ENCODE measurements at places on chromosomes 16 and 17. TPM values are rescaled to one million over a fixed set of nuclear protein-coding genes. Genes with fewer than 3 reads are reported as not detected.

DNA sequence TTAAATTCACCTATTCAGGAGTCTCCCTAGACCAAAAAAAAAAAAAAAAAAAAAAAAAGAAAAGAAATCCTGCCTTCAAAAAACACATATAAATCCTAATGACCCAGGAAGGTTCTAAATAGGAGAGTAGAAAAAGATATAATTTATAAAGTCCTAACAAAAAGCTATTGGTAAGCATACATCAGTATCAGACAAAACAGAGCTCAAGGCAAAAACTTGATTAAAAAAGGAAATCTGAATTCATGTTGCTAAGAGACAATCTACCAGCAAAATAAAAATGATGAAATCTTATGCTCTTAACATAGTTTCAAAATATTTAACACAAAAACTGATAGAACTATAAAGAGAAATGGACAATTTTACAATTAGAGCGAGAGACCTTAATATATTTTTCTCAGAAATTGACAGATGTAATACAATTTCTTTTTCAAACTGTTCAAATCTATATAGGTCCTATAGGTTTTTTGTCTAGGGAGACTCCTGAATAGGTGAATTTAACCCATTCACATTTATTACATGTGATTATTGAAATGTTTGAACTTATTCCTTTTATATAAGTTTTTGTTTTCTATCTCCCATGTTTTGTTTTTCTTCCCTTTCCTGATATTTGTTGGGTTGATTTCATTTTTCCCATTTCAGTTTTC, 57.0 kb downstream of the NT5M start:
- no peak for DNase-seq

DNA sequence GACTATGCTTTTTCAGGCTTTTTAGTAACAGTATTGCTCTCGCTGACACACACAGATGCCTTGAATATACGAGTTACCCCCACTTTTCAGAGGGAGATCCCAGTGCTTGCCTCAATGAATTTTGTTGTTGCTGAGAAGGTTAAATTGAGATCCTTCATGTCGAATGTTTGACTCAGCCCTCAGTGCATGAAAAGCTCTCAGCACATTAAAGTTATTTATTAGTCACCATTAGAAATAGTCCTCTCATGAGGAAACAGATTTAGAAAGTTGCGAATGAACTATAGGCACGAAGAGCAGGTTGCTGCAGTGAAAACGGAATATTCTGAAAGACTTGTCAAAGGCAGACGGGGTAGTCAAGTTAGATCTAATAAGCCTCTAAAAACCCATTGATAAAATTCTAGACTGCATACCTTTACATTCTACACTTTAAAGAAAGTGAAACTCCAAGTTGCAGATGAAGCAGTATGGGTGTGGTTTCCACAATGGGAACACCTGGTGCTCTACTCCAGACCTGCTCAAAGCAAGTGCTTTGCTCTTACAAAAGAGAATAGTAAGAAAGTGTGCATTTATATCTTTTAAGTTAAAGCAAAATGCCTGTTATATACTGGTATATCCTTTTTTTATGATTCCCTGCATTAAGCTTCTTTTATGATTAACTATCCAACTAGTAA, 238.1 kb downstream of the MAF start:
- no peak for DNase-seq

DNA sequence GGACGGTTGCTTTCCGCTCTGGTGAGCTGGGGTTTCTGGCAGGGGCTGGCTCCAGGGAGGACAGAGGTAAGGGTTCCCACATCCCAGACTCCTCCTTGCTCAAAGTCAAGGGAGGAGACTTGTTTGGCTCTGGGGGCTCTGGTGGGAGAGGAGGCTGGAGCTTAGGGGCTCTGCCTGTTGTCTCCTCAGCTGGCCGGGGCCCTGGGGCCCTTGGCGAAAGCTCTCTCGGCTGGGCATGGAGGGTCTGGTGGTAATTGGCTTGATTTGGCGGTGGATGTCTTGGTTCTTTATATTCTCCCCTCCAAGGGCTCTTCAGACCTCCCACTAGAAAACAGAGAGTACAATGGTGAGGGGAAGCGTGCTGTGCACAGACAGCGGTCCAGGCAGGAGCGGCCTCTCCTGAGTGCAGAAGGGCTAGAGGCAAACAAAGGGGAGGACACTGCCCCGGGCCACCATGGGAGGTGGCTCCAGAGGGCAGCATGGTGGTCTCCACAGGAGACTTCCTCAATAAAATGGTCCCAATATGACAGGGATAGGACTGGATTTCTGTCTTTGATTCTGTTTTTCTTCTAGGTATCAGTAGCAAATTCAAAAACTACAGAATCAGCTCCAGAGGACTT, 5.7 kb upstream of the SPATA32 start:
- DNase-seq: no peak

DNA sequence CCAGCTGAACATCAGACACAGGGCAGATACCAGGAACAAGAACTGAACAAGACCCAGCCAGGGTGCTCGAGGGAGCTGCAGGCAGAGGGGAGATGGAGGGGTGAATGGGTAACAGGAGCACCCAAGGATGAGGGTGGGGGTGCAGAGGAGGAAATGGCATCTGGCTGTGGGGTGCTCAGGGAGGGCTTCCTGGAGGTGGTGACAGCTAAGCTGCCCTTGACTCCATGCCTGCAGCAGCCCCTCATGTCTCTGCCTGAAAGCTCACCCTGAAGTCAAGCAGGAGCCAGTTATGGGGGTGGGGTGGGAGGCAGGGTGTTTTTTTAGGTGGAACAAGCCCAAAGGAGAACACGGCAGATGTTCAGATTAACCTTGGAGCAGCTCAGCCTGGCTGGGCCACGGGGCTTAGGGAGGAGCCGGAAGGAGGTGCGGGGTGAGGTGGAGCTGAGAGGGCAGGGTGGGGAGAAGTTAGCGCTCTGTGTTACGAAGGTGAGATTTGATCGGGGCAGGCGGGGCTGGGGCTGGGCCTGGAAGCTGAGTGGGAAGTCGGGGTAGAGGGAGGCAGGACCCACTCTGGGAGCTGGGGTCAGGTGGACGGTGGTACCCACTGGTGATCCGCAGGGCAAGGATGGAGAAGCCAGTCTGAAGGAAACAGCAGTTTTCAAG, 143.0 kb downstream of the ENGASE start:
- DNase-seq: no peak

- no peak for DNase-seq
Measured at GRCh38 chr17:8160224-8160577, 2.5 kb downstream of the VAMP2 start.

- DNase-seq: peak; percentile 64
Measured at GRCh38 chr17:28758411-28759121, 14.8 kb downstream of the TRAF4 start.

GRCh38 chr17:5364156-5364555, 55.3 kb downstream of the NUP88 start:
- DNase-seq: no peak

DNA sequence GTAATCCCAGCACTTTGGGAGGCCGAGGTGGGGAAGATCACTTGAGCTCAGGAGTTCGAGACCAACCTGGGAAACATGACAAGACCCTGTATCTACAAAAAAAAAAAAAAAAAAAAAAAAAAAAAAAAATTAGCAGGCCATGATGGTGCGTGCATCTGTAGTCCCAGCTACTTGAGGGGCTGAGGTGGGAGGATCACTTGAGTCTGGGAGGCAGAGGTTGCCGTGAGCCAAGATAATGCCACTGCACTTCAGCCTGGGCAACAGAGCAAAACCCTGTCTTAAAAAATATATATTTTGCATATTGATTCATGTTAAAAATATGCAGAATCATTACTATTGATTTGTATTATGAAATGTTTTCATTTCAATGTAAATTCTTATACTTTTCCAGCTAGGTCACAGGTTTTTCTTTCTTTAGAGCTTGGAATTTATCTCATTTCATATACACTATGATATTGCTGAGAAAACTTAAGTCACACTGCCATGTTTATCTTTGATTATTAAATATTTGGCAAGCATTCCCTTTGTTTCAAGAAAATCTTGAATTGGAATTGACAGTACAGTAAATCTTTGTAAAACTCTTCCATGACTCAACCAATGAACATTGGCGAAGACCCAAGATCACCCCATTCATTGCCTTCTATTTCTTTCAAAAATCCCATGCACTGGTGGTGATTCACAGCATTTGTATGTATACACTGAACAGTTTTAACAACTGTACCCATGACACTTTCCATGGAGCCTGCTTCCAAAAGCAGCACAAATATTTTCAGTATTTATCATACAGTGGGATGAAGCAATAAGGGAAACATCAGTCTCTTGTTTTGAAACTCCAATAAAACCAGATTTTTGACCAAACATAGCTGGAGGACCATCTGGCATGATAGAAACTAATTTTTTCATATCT, 83.5 kb upstream of the TNRC6A start:
- peak; percentile 67 for DNase-seq

DNA sequence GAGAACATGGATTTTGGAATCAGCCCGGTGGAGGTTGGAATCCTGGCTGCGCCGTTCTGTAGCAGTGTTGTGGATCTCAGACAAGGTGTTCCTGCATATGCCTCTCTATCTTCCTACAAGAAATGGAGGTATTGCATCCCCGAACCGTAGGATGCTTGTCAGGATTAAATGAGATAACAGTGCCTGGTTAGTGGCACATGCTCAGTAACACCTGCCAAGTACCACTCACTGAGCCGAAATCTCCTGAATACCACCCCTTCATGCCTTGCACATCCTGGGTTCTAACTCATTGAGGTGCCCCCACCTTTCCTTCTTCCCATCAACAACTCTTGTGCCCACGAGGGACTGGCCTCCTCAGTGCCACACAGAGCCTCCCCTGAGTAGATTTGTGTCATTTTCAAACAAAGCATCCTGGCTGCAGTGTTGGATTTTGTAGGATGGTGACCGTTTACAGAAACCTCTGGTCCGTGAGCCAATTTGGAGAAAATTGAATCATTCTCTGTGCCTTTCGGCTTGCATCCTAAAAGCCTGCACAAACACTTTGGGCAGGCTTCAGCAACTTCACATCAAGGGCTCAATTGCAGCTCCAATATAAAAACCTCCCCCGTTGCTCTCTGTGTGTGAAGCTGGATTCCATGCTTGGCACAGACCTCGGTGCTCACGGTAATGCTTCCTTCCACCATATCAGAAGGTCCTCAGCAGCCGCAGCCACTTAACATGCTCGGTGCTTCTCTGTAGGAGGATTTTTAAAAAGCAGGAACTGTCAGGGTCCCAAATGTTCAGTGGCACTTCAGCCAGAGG, 84.2 kb downstream of the WWOX start:
- DNase-seq: no peak

GRCh38 chr17:79557276-79558090, 53.4 kb downstream of the RBFOX3 start:
- peak; percentile 50 for DNase-seq

DNA sequence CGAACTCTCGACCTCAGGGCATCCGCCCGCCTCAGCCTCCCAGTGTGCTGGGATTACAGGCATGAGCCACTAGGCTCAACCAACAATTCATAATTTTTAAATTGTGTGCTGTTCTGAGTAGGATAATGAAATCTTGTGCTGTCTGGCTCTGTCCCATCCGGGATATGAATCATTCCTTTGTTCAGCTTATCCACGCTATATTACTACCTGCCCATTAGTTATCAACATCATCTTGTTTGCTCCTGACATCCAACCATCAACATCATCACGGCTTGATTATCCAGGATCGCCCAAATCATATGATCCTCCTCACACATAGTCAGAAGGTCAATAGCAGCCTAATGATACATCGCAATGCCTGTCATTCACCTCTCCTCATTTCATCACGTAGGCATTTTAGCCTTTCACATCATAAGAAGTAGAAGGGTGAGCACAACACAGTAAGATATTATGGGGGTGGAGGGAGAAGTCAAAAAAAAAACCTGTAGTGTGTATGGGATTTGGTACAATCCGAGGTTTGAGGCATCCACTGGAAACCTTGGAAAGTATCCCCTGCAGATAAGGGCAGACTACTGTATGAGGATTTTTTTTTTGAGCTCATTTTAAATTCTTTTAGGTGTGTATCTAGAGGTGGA, 77.0 kb upstream of the SIAH1 start:
- no peak for DNase-seq

DNA sequence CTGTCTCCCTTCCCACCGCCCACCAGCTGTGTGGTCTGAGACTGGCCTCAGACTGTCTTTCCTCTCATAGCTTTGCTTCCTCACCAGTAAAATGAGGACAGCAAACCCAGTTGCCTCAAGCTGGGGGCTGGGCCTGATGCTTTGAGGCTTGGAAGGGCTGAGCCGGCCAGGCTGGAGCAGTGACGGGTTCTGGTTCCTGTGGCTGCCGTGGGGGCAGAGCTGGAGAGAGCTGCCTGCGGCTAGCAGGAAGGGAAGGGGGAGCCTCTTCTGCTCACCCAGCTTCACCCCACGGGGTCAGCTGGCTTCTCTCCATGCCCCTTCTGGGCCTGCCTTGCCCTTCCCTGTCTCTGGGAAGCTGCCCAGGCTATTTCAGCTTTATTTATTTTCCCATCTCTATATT, 23.7 kb downstream of the LASP1 start:
- DNase-seq: no peak

Gene NMRAL1
- 29.4 TPM for polyA plus RNA-seq

Gene MGRN1
- polyA plus RNA-seq: 23.4 TPM

Gene COA3
- polyA plus RNA-seq: 295 TPM

Gene CACNG1
- polyA plus RNA-seq: not detected

Gene MAF
- 6.0 TPM for polyA plus RNA-seq

Gene PHOSPHO1
- polyA plus RNA-seq: not detected

Gene TACO1
- polyA plus RNA-seq: 50.9 TPM

Gene CDRT15
- polyA plus RNA-seq: not detected

Gene GPR142
- not detected for polyA plus RNA-seq
